Fibroblast of gingiva (primary cell): ENCODE measurements at places on chromosomes 3 and 15.

DNA sequence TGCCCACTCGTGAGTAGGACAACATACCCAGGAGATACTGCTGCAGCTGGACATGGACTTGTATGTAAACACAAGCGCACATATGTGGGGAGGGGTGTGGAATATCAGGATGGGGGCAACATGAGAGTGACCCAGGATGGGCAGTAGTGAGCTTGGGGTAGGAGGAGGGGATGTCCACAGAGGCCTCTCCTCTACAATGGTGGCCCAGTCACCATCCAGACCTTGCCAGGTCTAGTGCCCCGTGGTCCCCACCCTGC, 266 bp upstream of the ZBTB47 start:
- DNase-seq = no peak

DNA sequence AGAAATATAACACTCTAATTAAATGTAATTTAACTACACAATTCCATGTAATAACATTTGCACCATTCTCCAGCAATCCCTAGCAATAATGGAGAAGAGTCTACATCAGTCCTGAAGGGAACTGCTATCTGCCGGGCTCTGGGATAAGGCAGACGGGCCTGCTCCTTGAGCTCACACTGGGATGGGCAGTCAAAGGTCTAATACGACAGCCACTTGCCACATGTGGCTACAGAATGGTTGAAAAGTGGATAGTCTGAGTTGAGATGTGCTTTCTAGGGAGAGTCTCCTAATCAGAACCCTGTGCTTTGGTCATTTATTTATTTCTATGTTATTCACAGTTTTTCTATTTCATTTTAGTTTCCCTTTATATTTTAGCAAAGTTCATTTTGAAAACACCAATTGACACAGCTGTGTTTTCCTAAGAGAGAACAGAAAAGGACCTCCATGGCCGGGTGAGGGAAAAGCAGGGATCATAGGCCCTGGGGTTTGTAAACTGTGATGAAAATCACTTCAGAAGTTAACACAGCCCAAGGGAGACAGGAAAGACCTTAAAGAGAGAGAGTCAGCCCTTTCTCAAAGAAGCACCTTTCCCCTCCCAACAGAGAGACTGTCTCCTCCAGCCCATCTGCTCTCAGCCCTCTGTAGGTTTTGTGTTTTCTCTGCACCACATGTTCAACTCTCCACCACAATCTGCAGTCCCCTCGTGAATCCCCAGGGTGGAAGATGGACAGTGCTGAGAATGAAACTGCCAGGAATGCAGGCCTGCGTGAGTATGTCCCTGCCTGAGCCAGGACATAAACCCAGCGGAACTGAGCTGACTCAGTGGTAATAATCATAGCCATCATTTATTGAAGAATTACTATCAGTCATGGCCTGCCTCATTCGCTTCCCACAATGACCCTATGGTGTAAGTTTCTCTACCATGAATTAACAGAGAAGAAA, 11.6 kb downstream of the FSIP1 start:
- peak; percentile 75 for DNase-seq

- DNase-seq = peak; percentile 3
Observed at GRCh38 chr15:56913241-56913640, 5.2 kb upstream of the TCF12 start.

- DNase-seq = no peak
Observed at GRCh38 chr15:59678620-59679019, 10.5 kb downstream of the BNIP2 start.

DNA sequence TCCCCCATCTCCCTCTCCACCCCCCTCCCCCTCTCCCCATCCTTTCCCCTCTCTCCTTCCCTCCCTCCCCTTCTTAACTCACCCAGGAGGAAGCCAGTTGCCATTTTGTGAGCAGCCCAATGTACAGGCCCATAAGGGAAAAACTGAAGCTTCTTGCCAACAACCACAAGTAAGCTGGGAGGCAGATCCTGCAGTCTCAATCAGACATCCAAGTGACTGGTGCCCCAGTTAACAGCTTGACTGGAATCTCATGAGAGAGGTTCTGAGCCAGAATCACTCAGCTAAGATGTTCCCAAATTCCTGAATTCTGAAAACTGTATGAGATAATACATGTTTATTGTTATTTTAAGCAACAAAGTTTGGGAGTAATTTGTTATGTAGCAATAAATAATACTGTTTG, 90.7 kb downstream of the C3orf70 start:
- peak; percentile 12 for DNase-seq
